ENCODE measurements at places on chromosomes 7 and 10. TPM values are rescaled to one million over a fixed set of nuclear protein-coding genes. Genes with fewer than 3 reads are reported as not detected.

DBF4 gene
- total RNA-seq, result 87.3 TPM

CALCR gene
- not detected for total RNA-seq

ZNF862 gene
- 2.1 TPM for total RNA-seq

RAB11FIP2 gene
- 7.6 TPM for total RNA-seq

PDE6C gene
- not detected for total RNA-seq

MYH16 gene
- not detected for total RNA-seq

GARIN1A gene
- total RNA-seq, result not detected

TMEM270 gene
- total RNA-seq, result not detected

ARHGEF5 gene
- 2.3 TPM for total RNA-seq

LIPF gene
- not detected for total RNA-seq

EVX1 gene
- total RNA-seq, result not detected

MBL2 gene
- total RNA-seq, result not detected

AHR gene
- 234 TPM for total RNA-seq

ANXA8 gene
- 0.55 TPM for total RNA-seq

OR13A1 gene
- total RNA-seq, result not detected

PTER gene
- 0.14 TPM for total RNA-seq

TMEM196 gene
- not detected for total RNA-seq

COBL gene
- total RNA-seq, result 0.81 TPM

CALHM3 gene
- total RNA-seq, result 0.23 TPM

RARRES2 gene
- total RNA-seq, result not detected

Measured in H4 (cell line).